AG09319 (cell line): ENCODE measurements at places on chromosomes 11 and 22.

DNA sequence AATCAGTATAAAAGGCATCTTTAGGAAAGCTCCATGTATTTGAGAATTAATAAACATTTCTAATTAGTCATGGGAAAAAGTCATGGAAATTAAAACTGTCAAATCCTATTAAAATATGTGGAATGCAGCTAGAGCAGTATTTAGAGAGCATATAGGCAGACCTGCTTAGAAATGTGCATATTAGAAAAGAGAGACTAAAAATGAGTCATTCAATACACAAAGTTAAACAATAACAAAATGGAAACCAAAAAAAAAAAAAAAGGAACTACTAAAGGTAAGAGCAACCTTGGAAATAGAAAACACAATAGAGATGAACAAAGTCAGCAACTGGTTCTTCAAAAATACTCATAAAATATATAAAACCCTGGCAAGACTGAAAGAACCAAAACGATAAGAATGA is 59.7 kb upstream of the RASSF10 start:
- no peak for DNase-seq

GRCh38 chr22:44116755-44117684 is 63.7 kb upstream of the PARVG start:
- no peak for DNase-seq

GRCh38 chr11:94130298-94131046 is 1.8 kb downstream of the PANX1 start:
- DNase-seq, result peak; percentile 77

DNA sequence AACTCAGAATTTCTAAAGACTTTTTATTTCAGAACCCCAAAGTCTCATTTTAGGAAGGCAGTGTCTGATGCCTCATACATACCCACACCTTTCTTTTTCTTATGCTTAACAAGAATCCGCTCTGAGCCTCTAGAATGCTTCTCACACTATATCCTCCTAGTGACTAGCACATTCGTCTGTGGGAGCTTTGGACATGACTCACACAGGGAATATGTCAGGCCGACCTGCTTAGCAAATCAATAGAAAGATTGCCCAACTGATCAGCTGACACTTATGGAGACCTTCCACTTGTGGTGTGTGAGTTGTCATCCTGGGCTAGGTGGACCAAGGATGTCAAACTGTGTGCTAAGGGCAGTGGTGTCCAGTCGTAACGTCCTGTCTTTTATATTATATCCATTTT is 129.9 kb upstream of the TTC12 start:
- peak; percentile 41 for DNase-seq

DNA sequence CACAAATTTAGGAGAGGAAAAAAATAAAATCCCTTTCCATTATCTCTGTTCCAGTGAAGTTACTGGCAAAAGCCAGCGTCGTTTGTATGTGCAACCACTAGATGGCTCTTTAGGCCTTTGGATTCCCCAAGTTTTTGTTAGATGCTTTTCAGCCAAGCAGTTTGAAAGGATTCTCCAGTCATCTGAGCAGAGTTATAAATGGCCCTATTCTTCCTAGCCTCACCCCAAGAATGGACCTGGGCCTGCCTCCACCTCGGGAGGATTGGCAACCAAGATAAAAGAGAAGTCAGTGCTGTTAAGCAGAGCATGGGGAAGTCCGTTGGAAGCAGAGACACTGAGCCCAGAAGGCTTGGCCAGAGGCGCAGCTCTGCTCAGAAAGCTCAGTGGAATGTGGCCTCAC is 15.4 kb downstream of the FAM181B start:
- DNase-seq, result no peak

- DNase-seq, result no peak
Measured at GRCh38 chr22:28043266-28043665, 124.2 kb upstream of the PITPNB start.

DNA sequence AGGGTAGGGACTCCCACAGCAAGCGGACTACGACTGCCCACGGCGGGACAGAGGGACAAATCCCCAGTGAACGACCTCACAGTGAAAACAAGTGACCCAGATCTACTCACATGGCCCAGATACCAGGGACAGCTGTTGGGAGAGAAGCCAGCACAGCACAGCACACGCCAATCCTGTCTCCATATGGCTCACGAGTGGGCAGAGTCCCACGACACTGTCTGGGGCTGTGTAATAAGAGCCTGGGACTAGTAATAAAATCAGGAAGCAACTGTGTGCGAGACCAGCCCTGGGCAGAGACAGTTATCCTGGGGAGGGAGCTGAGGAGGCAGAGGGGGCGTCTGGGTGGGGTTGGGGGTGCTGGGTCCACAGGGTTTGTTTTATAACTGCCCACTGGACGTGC is 385.0 kb downstream of the CTTN start:
- no peak for DNase-seq

DNA sequence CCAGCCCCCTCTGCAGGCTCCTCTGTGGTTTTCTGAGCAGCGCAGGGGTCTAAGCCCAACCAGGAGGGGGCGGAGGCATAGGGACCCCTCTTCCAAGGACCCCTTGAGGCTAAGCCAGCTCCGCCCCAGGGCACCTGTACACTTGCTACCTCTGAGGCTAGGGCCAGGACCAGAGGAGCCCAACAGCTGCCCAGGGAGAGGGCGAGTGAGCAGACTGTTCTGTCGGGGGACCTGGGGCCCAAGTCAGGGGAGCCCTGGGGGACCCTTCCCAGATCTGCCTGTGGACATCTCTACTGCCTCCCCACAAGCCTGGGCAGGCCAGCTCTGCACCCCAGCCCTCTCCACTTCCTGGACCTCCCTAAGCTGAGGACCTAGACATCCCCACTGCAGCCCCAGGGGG is 1.8 kb downstream of the B4GALNT4 start:
- no peak for DNase-seq

DNA sequence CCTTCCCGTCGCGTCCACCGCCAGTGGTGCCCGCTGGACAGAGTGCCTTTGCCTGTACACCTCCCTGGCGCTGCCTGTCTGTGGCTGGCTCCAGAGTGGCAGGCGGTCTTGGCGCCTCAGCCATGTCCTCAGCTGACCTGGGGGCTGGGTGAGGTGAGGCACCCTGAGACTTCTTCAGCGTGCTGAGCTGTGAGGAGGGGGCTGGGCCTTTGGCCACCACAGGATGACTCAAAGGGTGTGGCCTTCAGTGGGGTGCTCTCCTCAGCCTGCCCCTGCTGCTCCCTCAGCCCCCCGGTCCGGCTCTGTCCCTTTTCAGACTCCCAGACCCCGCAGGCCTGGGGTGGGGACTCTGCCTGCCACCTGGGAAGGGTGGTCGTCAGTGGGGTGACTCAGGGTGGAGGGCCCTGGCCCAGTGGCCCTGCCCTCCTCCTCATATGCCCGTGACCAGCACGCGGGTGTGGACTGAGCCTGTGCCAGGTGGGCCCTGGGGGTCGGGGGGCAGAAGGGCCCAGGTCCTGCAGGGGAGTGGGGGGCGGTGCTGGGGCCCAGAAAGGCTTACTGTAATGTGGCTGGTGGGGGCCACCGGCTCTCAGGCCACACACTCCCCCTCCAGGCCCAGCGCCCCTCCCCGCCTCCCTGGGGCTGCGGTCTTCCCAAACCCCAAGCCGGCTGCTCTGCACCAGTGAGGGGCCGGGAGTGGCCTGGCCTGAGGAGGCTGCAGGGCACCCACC is 15.9 kb downstream of the CRELD2 start:
- no peak for DNase-seq

DNA sequence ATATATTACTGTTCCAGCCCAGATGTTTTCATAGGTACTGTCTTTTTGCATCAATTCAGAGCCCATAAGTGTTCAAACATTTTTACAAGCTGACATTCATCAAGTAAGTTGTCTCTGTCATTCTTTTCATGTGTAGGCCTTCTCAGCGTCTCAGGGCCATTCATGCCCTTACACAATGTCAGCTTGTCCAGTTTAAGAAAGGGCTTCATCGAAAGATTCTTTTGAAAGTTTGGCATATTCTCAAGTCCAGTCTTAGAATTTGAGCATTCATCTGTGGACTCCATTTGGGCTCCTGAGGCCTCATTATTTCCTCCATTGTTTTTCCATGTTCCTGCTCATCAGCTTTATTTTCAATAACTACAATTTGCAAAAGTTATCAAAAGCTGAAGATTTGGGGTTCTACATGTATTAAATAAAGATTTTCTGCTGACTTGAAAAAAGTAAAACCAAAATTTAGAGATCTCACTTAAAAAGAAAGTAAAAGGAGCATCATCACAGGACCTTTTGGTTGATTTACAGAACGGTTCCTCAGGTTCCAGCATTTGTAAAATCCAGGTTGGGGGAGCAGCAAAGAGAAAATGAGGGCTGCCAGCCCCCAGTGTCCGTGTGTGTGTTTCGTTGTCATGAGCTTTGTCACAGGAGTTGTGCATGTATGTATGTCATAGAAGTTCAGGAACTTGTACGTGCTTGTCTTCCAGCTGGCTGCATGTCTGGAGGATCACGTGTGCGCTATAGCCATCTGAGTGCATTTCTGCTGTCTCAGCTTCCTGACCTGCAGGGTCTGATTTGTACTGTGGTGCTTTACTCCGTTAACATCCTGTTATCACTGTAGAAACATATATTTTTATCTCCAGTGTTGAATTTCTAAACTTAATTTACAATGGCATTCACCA is 15.6 kb downstream of the MOV10L1 start:
- DNase-seq, result no peak

DNA sequence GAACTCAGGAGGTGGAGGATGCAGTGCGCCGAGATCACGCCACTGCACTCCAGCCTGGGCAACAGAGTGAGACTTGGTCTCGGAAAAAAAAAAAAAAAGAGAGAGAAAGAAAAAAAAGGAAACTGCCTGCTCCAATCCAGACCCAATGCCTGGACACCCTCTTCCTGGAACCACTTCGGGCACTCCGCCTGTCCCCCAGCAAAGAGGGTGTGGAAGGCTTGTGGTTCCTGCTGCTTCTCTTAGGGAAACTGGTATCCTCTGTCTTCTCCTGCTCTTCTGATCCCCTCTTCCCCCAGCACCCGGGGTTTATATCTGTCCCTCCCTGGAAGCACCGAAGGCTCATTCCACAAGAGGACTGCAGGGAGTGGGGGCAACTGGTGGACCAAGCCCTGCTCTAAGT is 12.9 kb downstream of the CHRNA10 start:
- DNase-seq, result no peak

GRCh38 chr22:18947905-18948304 is 11.8 kb upstream of the PRODH start:
- DNase-seq, result no peak

GRCh38 chr11:58786693-58787092 is 55.0 kb upstream of the GLYAT start:
- no peak for DNase-seq

- no peak for DNase-seq
Measured at GRCh38 chr11:6022956-6023355, 7.6 kb downstream of the OR56A1 start.

GRCh38 chr11:86595451-86595850 is 77.0 kb downstream of the ME3 start:
- no peak for DNase-seq

- DNase-seq, result no peak
Measured at GRCh38 chr22:22814666-22815396, 72.8 kb upstream of the IGLL5 start.

DNA sequence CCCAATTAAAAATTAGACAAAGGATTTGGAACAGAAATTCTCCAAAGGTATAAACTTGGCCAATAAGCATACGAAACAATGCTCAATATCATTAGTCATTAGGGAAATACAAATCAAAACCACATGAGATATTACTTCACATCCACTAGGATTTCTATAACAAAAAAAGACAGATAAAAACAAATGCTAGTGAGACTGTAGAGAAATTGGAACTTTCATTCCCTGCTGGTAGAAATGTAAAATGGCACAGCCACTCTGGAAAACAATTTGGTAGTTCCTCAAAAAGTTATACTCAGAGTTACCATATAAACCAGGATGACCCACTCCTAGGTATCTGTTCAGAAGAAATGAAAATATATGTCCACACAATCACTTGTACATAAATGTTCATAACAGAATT is 71.6 kb downstream of the RPL27A start:
- DNase-seq, result no peak

- DNase-seq, result no peak
Measured at GRCh38 chr11:15972838-15973237, 383.5 kb downstream of the SOX6 start.

GRCh38 chr11:69518081-69518950 is 36.9 kb downstream of the LINC01488 start:
- DNase-seq, result no peak

DNA sequence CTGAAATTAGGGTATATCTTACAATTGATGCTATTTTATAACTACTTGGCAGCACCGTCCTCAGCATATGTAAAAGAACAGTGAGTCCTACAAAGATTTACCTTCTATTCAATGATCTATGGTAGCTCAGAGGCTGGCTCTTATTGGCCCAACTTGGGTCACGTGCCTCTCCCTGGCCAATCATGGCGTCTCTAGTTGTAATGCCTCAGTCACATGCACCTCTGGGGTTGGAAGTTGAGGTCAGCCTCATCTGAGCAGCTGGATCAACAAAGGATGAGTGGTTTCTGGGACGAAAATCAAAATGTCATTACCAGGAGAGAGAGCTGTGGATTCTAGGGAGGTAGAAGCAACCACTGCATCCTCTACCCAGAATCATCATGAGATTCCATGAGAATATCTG is 22.9 kb upstream of the ASPHD2 start:
- no peak for DNase-seq

GRCh38 chr11:125583496-125583895 is 9.2 kb upstream of the STT3A start:
- DNase-seq, result no peak

- no peak for DNase-seq
Measured at GRCh38 chr22:19679522-19680101, 34.7 kb upstream of the SEPTIN5 start.

DNA sequence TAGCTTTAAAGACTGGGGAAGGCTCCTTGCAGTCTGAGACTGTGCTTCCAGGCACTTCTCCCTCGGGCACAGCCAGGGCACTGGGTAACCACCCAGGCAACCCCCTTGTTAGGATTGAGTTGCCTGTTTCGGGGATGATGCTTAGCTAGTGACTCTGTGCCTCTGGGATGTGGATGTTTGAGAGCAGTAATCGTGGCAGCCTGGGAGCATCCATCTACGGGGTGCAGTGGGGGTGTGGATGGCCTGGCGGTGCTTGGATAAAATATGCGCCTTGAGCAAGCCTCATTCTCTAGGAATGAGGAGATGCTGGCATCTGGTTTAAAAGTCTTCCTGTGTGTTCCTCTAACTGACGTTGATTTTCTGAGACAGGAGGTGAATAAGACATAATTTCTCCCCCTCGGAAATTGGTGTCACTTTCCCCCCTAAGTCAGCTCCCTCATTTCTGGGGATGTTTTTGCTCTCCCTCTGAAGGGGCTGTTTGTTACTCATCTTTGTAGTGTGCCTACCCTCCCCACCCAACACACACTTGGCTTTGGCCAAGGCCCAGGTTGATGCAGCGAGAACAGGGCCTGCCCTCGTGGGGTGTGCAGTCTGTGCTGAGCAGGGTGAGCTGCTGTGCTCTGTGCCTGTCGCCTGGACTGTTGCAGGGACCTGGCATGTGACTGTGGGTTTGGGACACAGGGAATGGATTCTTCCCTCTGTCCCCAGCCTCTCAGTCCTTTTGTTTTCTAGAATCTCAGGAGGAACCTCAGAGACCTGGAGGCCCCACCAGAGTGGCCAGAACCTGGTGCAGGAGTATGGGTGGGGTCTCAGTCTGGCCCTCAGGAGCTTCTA is 2.0 kb downstream of the GNAZ start:
- no peak for DNase-seq
